ENCODE measurements at places on chromosomes 7 and 10.
A peak's percentile ranks its signal among the peaks of the same experiment; 100 is the strongest.

GRCh38 chr10:16907687-16908086 lies 90.5 kb upstream of the RSU1 start:
- DNase-seq: no peak

DNA sequence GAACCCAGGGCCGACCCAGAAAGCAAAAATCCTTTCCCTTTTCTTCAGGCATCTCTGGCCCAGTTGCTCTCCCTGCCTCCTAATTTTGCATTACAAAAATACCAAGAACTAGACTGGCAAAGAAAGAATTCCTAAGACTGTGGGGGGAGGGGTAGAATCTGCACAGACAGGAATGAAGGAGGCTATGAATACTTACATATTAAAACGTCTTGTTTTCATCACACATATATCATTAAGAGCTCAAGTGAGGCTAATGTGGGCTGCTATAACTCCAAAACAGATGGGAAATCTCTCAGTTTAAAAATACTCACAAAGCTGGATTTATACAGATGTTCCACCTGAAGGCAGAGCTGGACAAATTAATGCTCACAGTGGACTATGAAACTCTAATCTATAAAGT lies 29.2 kb upstream of the MKX start:
- no peak for DNase-seq

GRCh38 chr10:7035126-7035761 lies 375.6 kb downstream of the SFMBT2 start:
- DNase-seq: peak; percentile 28

- DNase-seq: no peak
Observed at GRCh38 chr7:44517175-44517574, 24.0 kb downstream of the NPC1L1 start.

DNA sequence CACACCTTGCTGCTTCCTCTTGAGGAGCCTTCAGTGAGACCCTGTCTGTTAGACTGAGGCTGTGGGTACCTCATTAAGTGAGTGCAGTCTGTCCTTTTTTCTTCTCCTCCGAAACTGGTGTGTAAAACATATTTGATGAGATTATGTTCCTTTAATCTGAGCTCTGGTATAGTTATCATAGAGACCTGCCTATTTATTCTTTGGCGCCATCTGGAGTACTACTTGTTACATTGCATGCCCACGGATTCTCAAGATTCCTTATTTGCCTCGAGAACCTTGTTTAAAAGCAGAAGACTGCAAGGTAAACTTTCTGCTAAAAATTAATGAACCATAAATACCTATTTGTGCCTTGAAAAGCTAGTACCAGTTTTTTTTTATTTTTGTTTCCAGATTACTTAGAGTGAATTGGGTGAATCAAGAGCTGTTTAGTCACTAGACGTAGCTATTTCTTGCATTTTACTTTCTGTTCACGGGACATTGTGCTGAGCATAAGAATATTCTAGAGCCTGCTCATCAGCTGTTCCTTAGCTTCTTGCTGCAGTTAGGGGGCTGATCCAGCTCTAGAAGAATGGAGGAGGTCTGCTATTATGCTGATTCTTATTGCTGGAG lies 16.9 kb upstream of the STMP1 start:
- no peak for DNase-seq

DNA sequence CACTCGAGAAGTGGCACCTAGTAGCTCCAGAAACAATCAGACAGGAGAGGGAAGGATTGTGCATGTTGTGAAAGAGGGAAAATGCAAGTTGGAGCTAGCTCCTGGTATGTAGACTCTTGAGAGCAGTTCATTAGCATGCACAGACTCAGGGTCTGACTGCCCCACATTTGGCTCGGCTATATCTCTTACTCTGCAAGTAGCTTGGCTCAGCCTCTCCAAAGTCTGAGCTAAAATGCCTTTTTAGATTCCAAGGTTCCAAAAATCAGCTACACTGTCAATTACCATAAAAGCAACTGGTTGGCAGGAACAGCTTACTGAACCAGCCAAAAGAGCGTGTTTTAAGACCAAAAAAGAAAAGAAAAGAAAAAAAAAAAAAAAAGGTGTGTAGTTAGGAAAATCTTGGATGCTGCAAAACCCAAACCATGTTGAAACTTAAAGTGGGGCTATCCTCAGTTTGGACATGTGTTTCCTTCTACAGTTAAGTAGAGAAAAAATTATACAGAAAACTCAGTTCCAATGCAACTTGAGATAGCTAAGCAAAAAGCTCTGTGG lies 65.5 kb downstream of the MKX start:
- DNase-seq: no peak

DNA sequence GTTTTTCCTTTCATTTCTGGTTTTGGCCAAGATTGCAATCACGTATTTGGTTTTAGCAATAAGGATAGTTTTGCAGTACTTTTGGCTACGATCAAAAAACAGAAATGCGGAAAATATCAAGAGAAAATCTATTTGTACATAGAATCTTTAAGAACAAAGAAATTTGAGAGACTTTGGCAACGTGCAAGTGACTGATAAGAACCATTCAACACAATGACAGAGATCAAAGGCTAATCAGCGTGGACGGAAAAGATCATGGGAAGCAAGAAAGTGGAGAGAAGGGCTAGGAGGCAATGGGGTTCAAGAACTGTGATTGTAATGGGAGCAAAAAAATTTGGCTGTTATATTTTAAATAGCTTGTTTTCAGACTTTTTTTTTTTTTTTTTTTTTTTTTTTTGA lies 16.2 kb upstream of the LRRN3 start:
- DNase-seq: no peak

DNA sequence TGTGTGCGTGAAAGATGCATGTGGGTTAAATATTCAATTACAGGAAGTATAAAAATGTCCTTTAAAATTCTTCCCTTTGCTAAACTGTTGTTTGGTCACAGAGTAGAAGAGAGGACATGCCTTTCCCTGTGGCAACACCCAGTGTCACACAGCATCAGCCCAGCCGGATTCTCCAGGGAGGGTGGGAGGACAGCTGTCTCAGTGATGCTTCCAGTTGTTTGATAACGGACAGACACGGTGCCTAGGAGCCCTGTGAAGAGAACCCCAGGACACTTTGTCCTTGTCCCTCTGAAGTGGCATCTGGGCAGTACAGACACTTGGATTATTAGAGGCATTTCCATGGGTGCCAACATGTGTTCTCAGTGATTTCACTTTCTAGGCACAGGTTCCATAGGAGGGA lies 306.6 kb upstream of the LRGUK start:
- DNase-seq: no peak

DNA sequence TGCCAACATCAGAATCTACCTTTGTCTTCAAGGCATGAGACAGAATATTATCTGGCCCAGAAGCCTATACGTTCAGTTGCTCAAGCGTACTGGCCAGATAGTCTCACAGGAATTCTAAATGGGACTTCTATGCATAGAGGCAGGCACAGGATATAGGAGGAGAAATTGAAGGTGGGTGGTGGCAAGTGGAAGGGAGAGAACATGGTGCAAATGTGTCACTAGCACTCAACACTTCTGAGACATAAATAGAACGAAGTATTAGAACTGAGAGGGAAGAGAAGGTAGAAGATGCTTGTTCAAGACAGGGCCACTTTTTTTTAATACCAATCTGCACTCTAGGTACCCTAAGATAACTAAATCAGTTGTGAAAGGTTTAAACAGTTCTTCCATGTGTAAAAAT lies 85.8 kb downstream of the TFPI2 start:
- no peak for DNase-seq

- no peak for DNase-seq
Observed at GRCh38 chr7:12493407-12493806, 77.1 kb upstream of the SCIN start.

DNA sequence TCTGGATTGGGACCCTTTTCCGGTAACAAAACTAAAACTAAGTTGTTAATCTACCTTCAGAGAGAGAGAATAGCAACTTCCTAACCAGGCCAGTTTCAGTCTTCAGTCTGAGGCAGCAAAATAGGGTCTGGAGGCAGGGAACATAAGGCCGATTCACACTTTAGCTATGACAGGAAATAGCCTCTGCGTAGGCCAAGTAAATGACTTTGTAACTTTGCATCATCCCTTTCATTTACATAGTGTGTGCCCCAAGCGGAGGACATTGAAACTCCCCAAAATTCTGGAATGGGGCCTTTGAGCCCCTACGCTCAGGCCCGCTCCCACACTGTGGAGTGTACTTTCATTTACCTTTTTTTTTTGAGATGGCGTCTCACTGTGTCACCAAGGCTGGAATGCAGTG lies 1.7 kb upstream of the UPP1 start:
- no peak for DNase-seq

DNA sequence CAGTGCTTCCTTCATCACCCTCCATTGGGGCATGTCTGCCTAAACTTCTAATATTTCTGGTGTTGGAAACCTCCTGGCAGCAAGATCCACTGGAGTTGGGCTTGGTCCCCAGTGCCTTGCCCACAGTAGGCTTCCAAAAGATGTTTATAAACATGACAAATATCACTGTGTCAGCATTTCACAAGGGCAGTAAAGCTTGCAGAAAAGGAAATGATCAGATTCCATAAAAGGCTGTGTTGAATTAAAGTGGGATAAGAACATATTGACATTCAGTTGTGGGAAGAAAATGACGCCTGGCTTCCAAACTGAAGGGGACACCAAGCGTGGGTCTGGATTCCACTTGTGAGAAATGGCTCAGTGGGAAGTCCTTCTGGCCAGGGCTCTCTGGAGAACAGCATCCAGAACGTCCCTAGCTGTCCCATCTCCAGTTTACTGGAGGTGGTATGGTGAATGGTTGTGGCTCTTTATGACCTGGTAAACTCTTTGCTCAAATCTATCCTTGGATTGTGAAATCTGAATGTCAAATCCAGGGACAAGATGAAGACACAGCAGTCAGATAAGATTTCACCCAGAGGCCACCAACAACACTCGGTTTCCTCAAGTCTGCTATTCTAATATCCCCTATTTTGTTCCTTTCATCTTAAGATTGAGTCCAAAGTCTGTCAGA lies 287.2 kb downstream of the TNS3 start:
- no peak for DNase-seq

GRCh38 chr7:98659756-98660155 lies 42.7 kb downstream of the NPTX2 start:
- DNase-seq: no peak

DNA sequence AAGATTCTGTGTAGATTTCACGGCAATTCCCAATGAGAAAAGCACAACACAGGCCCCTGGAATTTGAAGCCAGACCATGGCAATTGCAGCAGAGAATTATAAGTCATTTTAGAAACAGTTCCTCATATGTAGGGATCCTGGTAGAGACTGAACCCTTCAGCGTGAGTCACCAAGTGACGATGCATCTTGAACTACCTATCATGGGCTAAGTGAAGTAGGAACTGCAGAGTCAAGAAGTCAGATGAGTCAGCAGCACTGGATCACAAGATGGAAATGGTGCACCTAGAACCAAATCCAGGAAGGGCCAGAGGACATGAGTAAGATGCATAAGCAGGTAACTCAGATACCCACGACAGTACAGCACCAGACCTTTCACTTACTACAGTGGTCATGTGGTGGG lies 140.0 kb upstream of the TPK1 start:
- no peak for DNase-seq

DNA sequence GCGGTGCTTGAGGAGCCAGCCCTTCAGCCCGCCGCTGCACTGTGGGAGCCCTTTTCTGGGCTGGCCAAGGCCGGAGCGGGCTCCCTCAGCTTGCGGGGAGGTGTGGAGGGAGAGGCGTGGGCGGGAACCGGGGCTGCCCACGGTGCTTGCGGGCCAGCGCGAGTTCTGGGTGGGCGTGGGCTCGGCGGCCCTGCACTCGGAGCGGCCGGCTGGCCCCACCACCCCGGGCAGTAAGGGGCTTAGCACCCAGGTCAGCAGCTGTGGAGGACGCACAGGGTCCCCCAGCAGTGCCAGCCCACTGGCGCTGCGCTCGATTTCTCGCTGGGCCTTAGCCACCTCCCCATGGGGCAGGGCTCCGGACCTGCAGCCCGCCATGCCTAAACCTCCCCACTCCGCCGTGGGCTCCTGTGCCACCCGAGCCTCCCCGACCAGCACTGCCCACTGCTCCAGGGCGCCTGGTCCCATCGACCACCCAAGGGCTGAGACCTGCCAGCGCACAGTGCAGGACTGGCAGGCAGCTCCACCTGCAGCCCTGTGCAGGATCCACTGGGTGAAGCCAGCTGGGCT lies 9.5 kb upstream of the GSTO1 start:
- no peak for DNase-seq

DNA sequence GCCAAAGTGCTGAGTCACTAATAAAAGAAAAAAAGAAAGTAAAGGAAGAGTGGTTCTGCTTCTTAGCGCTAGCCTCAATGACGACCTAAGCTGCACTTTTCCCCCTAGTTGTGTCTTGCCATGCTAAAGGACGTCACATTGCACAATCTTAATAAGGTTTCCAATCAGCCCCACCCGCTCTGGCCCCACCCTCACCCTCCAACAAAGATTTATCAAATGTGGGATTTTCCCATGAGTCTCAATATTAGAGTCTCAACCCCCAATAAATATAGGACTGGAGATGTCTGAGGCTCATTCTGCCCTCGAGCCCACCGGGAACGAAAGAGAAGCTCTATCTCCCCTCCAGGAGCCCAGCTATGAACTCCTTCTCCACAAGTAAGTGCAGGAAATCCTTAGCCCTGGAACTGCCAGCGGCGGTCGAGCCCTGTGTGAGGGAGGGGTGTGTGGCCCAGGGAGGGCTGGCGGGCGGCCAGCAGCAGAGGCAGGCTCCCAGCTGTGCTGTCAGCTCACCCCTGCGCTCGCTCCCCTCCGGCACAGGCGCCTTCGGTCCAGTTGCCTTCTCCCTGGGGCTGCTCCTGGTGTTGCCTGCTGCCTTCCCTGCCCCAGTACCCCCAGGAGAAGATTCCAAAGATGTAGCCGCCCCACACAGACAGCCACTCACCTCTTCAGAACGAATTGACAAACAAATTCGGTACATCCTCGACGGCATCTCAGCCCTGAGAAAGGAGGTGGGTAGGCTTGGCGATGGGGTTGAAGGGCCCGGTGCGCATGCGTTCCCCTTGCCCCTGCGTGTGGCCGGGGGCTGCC lies at the start of gene IL6:
Gene IL6, plus strand, starts transcription at position 294 of the 807 bp plus-strand sequence. Its CDS starts 63 bp downstream, at position 357.
- peak; percentile 24 for DNase-seq

- DNase-seq: no peak
Observed at GRCh38 chr7:89377219-89377618, 581.7 kb upstream of the TEX47 start.

- no peak for DNase-seq
Observed at GRCh38 chr10:13613519-13613918, 26.8 kb downstream of the PRPF18 start.

GRCh38 chr10:91050371-91051034 lies 129.6 kb upstream of the ANKRD1 start:
- no peak for DNase-seq

Data from stimulated activated CD4-positive, alpha-beta T cell treated with anti-CD3 and anti-CD28 coated beads, Interleukin-12 subunit alpha, Interleukin-12 subunit beta, amount 100 ng/mL, for 4 hours (primary cell).